ENCODE measurements at places on chromosomes 6 and 20. TPM values are rescaled to one million over a fixed set of nuclear protein-coding genes. Genes with fewer than 3 reads are reported as not detected.

GRCh38 chr6:8268156-8268555, 165.8 kb upstream of the EEF1E1 start:
- DNase-seq, result no peak

MACROD2 gene
- 11.2 TPM for total RNA-seq

- no peak for DNase-seq
These were observed 494.2 kb upstream of the JARID2 start for GRCh38 chr6:14751645-14752175.

DNA sequence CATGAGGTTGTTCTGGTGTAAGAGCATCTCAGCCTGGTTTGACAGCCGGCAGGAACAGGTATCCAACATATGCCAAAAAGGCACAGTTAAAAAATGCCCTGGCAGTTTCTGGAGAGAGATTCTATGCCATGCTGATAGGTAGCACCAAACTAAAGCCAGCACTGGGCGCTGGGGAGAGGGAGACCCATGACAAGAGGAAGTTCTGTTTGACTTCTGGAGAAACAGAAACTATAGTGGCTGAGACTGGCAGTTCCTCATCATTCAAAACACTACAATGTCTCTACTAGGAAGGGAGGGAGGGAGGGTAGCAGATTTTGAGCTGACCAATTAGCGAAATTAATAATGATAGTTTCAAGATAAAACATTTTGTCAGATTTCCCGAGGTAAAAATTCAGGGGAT, 174.1 kb downstream of the ADAT2 start:
- no peak for DNase-seq

- peak; percentile 94 for DNase-seq
These were observed 20.4 kb downstream of the HLA-G start for GRCh38 chr6:29847871-29848630.

DNA sequence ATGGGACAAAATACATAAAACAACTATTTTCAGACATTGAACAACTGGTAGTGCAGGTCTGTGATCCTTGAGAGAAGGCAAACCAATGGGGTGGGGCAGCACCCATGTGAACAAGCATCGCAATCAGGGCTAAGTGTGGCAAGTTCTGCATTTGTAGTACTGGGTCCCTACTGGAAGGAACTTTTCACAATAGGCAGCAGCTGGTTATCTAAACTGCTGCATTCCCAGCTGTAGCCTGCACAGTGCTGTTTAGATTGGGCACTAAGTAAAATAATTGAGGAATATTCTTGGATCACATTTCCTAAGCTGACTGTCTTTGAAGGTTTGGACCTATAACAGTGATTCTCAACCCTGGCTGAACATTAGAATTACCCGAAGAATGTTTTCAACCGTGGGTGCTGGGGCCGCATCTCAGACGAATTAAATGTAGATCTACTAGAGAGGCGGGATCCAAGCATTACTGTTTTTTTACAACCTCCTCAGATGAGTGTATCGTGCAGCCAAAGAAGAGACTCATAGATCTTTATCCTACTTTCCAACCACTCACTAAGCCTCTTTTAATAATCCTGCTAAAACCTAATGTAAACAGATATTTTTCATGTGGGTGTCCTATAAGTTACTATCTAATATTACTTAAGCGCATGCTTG, 12.4 kb upstream of the MAP3K4 start:
- DNase-seq, result no peak

DNA sequence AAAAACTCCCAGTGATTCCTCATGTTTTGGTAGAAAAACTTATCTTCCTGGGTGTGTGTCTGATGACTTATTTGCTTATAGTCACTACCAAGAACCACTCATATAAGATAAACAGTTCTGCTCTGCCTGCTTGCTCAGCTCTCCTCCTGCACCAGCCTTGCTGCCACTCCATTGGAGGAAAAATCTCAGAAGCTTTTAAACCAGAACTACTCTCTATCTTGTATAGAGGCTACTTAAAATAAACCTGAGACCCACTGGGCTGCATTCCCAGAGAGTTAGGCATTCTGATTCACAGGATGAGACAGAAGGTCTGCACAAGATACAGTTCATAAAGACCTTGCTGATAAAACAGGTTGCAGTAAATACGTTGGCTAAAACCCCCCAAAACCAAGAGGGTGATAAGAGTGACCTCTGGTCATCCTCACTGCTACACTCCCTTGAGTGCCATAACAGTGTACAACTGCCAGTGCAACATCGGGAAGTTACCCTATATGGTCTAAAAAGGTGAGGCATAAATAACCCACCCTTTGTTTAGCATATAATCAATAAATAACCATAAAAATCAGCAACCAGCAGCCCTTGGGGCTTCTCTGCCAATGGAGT, 728.3 kb downstream of the EPHA7 start:
- no peak for DNase-seq

PKIB gene
- 1.8 TPM for total RNA-seq

GRCh38 chr6:35049900-35050756, 91.0 kb downstream of the TCP11 start:
- DNase-seq, result peak; percentile 85

DNA sequence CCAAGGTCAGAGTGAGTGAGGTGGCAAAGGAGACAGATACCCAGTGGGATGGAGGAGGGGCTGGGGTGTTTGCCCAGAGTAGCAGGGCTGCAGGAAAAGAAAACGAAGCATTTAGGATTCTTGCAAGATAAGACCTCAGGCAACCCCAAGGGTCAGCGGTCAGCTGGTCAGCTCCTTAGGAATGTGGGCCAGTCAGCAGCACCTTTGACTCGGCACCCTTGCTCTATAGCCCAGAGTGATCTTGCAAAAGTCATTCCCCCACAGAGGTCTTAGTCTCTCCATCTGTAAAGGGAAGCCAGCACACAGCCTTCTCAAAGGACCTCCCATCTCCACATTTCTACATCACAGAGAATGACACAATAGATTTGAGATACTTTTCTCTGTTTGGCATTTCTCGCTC, 56.7 kb downstream of the VEGFA start:
- peak; percentile 46 for DNase-seq

ANGPT4 gene
- 0.19 TPM for total RNA-seq

DNA sequence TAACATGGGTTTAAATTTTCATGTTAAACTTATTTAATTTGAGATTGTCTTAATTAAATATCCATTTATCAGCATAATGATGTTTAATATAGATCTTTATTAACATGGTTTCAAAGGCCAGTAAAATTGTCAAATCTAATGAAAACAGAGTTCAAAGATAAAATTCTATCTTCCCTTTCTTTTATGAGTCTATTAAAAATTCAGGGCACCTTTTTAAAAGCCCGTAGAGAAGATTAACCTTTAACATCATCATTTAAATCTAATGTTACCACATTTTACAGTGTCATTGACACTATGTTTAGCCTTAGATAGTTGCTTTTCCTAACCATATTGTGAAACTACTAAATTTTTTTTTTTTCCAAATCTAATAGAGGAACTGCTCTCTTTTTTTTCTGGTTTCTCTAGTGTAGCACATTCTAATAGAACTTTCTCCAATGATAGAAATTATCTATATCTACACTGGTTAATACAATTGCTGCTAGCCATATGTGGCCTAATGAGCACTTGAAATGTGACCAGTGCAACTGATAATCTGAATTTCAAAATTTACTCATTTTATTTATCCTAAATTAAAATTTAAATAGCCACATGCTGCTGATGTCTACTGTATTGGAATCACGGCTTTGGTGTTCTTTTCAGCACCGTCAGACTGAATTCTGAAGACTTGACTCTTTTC, 410.9 kb downstream of the UTRN start:
- DNase-seq, result no peak

All from aorta (tissue), 5 donors.